Ureter (tissue), 1 donor: ENCODE measurements at places on chromosomes 5 and 9. TPM values are rescaled to one million over a fixed set of nuclear protein-coding genes. Genes with fewer than 3 reads are reported as not detected.

The STC2 gene
- 8.8 TPM for total RNA-seq

The GGTA1 gene
- total RNA-seq: 2.0 TPM

The ZNG1F gene
- 27.5 TPM for total RNA-seq

The SLC34A1 gene
- not detected for total RNA-seq

The HAVCR2 gene
- total RNA-seq: 5.6 TPM

The LCN1 gene
- total RNA-seq: not detected

The CYLC2 gene
- not detected for total RNA-seq

The SLC28A3 gene
- 4.9 TPM for total RNA-seq
